ENCODE measurements at places on chromosomes 13 and 19.

DNA sequence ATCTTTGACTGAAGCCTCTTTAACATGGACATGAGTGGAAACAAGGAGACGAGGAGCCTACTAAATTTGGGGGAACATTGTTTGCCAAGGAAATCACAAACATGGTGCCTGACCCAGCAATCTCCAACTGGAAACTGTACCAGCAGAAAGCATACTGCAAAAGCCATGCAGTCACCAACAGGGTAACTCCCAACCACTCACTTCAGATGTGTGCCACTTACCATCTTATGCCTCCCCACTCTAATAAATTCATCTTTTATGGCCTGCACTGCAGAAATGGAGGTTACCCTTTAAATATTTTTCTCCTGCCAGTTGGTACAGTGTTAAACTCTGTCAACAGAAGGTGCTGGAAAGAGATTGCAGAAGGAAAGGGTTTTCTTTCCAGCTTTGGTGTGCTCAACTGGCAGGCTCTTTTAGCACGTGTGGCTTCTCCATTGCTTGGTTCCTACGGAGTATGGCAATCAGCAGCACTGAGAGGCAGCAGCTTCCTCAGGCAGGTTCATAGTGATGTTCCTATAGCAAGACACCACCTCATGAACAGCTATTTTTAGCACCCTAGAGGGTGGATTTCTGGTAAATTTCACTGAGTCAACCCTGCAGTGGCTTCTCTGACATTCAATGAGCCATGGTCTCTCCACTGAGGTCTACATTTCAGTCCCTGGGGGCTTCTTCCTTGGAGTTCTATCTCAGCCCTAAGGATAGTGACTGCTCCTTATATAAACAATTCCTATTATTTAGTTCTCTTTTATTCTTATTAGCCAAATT, 21.4 kb downstream of the MIR17HG start:
- no peak for DNase-seq

- DNase-seq, result no peak
These were observed 15.5 kb downstream of the SIX5 start for GRCh38 chr19:45753548-45753947.

GRCh38 chr13:114226699-114227323, 7.9 kb upstream of the CDC16 start:
- peak; percentile 91 for DNase-seq

GRCh38 chr19:345320-345879, 804 bp upstream of the MIER2 start:
- no peak for DNase-seq

DNA sequence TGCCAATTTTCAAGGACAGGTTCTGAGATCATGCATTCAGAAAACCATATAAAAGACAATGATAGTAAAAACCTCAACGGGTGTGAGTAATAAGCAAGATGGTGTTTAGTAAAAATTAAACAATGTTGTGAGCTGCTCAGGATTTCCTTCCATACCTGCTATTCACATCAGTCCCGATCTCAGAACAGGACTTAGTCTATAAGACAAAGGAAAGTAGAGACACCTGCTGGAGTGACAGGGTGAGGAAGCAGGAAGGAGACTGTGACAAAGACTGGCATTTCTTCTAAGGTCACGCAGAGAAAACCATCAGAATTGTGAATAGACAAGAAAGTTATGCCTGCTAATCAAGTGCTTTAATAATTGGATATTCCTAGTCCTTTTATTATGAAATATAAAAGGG, 648.0 kb downstream of the DACH1 start:
- no peak for DNase-seq

GRCh38 chr19:47049307-47049700, 880 bp upstream of the TMEM160 start:
- no peak for DNase-seq

- no peak for DNase-seq
These were observed 2.3 kb upstream of the ILF3 start for GRCh38 chr19:10651851-10652250.

DNA sequence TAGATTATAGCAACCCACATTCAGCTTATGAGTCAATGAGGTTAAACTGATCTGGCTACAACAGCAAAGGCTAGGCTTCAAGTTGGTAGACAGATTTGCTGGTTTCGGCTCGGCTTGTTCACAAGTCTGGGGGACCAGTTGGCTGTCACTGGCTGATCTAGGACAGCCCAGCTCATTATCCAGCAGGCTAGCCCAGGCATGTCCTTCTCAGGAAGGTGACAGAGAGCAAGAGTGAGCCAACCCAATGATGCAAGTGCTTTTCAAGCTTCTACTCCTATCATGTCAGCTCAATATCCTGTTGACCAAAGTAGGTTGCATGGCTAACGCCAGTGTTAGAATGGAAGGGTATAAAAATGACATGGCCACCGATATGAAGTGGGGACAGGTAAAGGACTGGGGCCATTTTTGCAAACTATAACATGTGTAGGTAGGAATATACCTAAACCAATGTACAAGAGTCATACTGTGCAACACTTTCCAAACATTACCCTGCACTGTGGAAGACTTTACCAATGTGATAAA, 220.9 kb upstream of the SOX21 start:
- DNase-seq, result no peak

DNA sequence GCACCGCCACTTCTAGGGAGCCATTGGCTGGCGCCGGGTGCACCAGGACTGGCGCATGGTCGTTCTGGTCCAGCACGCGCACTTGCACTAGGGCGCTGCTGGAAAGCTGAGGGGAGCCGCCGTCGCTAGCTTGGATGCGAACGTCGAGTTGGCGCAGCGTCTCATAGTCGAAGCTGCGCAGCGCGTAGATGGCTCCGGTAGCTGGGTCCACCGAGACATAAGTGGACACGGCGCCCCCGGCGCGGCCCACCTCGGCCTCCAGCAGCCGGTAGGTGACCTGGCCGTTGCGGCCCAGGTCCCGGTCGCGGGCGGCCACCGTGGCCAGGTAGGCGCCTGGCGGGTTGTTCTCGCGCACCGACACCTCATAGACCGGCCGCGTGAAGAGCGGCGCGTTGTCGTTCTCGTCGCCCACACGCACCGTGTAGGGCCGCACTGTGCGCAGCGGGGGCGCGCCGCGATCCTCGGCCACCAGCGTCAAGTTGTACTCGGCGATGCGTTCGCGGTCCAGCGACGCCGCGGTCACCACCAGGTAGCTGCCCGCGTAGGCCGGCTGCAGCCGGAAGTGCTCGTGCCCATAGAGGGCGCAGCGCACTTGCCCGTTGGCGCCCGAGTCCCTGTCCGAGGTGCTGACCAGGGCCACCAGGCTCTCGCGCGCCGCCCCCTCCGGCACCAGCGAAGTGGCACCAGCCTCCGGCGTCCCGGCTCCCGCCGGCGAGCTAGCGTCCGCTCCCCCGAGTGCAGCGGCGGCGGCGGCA, 1.7 kb downstream of the PCDH8 start:
- DNase-seq, result no peak

GRCh38 chr19:13085666-13086065, 17.0 kb downstream of the LYL1 start:
- no peak for DNase-seq

DNA sequence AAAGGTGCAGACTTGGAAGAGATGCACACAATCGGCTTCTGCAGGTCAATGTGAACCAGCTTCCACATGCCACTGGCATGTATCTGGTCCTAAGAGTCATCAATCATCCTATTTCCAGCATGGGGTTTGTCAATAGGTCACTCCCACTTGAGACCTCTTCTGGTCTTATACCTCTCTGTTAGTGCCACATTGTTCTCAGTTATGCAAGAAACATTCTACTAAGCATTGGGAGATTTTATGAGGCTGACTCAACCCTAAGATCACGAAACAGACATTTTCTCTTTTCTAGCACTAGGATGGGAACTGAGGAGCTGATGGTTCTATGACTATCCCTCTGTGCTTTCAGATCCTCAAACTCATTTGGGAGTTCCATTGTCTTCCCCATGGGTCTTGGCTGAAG, 581.5 kb upstream of the KLF12 start:
- DNase-seq, result no peak

DNA sequence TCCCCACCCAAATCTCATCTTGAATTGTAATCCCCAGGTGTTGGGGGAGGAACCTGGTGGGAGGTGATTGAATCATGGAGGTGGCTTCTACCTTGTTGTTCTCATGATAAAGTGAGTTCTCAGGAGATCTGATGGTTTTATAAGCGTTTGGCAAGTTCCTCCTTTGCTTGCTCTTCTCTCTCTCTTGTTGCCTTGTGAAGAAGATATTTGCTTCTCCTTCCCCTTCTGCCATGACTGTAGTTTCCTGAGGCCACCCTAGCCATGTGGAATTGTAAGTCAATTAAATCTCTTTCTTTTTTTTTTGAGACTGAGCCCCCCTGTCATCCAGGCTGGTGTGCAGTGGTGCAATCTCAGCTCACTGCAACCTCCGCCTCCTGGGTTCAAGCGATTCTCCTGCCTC, 34.4 kb downstream of the VSTM1 start:
- no peak for DNase-seq

GRCh38 chr13:40648841-40649240, 17.6 kb downstream of the FOXO1 start:
- DNase-seq, result no peak

DNA sequence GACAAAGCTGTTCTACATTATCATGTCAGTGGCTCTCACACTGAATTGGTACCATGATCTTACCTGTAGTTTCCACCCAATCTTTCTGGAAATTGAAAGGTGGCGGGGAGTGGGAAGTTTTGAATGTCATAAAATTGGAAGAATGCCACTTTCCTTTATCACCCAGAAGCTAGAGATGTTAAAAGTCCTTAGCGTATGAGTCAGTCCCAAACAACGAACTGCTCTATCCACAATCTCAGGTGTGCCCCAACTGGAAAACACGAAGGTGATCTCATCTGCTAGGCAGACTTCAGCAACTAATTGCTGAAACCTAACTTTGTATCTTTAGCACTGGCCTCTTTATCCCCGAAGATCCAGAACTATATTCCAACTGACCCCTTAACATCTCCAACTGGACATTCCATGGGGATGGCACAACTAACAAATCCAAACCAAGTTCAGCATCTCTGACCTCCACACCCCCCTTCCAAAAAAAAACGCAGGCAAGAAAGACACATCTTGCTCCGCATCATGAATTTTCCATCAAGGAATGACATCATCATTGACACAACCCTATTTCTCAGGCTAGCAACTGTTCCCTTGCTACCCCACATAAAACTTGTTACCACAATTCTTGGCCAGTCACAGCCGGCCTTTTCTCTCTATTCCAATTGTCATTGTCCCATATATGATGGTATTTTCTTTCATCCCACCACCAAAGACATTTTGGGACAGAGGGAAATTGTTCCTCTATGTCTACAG, 175.4 kb downstream of the KLF12 start:
- DNase-seq, result no peak

DNA sequence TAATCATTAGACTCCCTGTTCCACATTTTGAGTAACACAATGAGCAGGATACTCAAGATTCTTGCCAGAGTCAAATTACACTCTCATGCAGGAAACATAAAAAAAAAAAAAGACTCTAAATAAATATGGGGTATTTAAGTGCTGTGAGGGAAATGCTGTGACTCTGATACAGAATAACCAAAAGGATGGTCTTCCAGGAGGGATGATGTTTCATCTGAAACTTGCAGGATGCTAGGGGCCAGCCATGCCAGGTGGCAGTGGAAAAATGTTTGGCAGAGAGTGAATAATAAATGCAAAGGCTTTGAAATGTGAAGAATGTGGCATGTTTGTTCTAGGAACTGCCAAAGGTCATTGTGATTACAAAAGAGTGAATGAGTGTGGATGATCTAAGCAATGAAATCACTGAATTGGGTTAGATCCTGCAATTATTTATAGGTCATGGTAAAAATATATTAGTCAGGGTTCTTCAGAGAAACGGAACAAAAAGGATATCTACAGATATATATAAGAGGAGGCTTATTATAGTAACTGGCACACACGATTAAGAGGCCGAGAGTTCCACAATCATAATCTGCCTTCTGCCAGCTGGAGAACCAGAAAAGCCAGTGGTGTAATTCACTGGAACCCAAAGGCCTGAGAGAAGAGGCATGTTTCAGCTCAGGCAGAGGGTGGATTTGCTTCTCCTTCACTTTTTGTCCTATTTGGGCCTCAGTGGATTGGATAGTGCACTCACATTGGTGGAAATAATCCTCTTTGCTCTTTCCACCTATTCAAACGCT, 1832.8 kb upstream of the MIR17HG start:
- DNase-seq, result peak; percentile 18

GRCh38 chr19:2550431-2551171, 74.7 kb downstream of the GADD45B start:
- no peak for DNase-seq

DNA sequence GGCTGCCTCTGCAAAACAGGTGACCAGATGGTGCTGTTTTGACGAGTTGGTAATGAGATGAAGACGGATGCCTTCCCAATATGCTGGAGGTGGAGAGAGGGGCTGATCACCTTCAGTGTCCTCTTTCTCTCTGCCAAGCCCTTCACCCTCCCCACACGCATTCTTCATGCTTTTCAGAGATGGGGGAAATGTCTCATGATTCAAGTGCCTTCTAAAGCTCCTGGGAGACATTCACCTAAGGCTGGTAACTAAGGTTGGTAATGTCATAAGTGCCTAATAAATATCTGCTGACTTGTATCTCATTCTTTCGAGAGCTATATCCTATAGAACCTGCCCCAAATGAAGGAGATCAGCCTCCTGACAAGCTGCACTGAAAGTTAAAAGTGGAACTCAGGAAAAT, 86.2 kb upstream of the MBNL2 start:
- no peak for DNase-seq

- DNase-seq, result peak; percentile 49
These were observed 7.3 kb downstream of the IFNL3 start for GRCh38 chr19:39237200-39238184.

DNA sequence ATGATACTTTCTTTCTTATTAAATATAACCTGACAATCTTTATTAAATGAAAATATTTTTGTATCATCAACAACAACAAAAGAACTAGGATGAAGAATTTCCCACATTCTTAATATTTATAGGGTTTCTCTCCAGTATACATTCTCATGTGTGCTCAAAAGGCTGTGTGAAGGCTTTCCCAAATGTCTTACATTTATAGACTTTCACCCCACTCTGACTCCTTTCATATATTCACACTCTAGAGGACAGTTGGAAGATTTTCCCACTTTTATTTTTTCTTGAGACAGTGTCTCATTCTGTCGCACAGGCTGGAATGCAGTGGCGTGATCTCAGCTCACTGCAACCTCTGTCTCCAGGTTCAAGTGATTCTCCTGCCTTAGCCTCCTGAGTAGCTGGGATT, 22.4 kb downstream of the ZNF14 start:
- DNase-seq, result no peak

GRCh38 chr19:15448044-15448777, 1.5 kb downstream of the WIZ start:
- no peak for DNase-seq

GRCh38 chr13:80530191-80530590, 189.3 kb upstream of the SPRY2 start:
- no peak for DNase-seq

DNA sequence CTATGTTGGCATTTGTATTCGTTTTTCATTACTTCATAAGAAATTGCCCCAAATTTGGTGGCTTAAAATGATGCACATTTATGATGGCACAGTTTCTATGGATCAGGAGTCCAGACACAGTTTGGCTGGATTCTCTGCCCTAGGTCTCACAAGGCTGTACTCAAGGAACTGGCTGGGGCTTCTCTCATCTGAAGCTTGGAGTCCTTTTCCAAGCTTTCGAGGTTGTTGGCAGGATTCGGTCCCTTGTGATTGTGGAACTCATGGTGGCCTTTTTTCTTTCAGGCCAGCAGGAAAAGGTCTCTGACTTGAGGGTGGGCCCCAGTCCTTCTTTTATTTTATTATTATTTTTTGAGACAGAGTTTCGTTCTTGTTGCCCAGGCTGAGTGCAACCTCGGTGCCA, 23.8 kb downstream of the LRCH1 start:
- no peak for DNase-seq

GRCh38 chr19:326871-327270, 17.7 kb downstream of the MIER2 start:
- DNase-seq, result no peak

- DNase-seq, result peak; percentile 100
These were observed 33.2 kb downstream of the RASA3 start for GRCh38 chr13:114099191-114099590.

Data from H54 (cell line).